OCI-LY7 (cell line): ENCODE measurements at places on chromosomes 11 and 22.
A peak's percentile ranks its signal among the peaks of the same experiment; 100 is the strongest.

DNA sequence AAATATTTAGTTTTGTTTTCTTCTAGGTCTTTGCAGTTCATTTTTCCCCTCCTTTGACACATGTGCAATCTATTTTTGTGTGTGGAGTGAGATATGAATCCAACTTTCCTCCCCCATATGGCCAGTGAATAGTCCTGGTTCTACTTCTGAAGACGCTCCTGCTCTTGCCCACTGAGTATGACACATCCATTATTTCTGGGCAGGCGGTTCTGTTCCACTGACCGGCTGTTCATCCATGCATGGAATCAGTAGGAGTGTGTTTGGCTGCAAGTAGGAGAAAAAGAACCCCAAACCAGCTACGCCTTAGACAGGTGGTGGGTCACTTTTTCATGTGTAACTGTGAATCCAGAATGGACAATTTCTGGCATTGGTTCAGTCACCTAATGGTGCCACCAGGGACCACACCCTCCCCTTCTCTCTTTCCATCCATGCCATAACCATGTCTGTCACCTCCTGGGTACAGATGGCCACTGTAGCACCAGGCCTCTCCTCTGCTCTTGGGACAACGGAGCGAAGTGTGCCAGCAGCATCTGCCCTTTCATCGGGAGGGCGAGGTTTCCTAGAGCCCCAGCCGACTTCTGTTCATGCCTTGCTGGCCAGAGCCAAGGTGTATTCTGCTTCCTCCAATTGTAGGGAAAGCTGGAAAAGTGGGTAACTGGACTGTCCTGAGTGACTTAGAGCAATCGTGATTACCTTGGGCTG, 67.4 kb upstream of the SLC22A12 start:
- DNase-seq, result no peak

- no peak for DNase-seq
These were observed 29.4 kb downstream of the DAGLA start for GRCh38 chr11:61709572-61709971.

- no peak for DNase-seq
These were observed 13.4 kb downstream of the TTLL12 start for GRCh38 chr22:43173566-43173965.

- no peak for DNase-seq
These were observed 19.4 kb upstream of the SUSD2 start for GRCh38 chr22:24161909-24162308.

DNA sequence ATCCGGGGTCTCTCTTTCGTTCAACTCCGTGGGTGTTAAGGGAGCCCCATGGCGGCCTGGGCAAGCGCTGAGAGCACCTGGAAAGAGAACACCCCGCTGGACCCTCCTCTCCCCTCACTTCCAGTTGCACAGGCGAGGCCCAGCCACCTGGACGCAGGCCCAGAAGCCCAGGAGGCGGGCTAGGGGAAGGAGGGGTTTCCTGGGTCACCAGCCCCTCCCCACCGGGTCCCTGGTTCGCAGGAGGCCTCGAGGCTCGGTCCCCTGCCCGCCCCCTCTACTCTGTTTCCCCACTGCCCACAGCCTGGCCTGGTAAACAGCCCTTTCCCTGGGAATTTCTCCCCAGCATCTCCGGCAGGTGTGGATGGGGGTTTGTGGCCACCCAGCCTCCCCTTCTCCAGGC, 8.5 kb upstream of the NFAM1 start:
- no peak for DNase-seq

DNA sequence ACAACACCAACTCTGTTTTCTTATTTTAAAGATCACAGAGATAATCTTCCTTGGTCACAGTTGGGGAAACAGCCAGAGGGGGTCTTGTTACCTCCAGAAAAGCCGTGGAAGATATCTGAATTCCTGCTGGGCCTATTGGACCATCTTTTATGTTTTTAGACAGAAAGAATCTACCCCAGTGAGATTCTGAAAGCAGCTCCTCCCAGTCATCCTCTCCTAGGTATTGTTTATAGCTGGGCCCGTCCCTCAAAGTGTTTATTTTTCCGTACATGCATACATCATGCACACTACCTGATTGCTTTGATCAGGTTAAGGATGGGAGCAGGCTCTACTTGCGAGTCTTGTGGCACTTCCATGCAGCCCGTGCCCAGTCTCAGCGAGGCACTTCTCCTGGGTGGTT, 742.4 kb downstream of the NTM start:
- no peak for DNase-seq

DNA sequence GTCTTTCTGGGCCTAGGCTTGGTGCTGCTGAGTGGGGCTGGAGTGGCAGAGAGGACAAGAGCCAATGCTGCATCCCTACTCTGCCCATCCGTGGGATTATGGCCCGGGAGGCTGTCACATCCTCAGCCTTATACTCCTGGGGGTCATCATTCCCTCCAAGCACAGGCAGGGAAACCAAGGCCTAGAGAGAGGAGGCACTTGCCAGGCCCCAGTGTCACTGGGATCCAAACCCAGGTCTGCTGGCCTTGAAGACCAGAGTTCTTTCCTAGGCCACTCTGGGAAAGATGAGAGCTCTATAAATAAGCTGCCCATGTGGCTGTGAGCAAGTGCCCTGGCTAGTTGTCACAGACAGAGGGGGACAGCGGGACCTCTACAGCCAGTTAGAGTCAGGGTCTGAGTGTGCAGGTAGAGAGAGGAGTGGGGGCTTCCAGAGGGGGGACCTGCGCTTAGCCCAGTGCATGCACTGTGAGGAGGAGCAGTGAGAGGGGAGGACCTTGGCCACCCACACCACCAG, 4.8 kb downstream of the RELT start:
- DNase-seq, result no peak

DNA sequence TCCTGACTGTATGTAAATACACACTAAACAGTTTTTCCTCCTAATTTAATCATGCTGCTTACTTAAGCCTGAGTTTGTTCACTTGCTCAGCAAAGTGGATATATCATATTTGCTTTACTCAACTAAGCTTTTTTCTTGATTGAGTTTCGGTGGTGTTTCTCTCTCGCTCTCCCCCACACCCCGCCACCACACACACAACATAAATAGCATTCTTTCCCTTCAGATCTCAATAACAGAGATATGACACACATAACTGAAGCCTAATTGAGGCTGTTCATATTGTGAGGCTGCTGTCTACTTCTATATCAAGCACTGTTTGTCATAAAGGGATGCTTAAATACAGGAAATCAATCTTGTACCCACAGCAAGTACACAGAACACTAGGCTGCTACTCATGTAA, 364.9 kb downstream of the FAT3 start:
- DNase-seq, result no peak

DNA sequence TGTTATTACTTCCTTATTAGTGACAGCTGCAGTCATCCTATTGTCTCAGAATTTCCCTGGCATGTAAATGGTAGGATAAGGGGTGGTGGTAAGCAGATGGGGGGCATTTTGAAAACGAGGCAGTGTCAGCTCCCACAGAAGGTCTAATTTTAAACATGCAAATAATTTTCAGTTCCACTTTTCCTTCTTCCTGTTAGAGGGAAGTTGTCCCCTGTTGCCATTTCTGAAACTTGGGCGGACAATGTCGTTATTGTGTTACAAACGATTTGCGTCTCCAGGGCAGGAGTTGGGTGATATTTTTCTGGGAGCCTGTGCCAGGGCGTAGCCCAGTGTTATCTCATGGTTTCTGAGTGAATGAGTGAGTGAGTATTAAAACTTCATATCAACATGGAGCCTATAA, 7.4 kb downstream of the PTPRJ start:
- no peak for DNase-seq

- peak; percentile 49 for DNase-seq
These were observed 33.4 kb upstream of the APOL5 start for GRCh38 chr22:35684270-35684700.

DNA sequence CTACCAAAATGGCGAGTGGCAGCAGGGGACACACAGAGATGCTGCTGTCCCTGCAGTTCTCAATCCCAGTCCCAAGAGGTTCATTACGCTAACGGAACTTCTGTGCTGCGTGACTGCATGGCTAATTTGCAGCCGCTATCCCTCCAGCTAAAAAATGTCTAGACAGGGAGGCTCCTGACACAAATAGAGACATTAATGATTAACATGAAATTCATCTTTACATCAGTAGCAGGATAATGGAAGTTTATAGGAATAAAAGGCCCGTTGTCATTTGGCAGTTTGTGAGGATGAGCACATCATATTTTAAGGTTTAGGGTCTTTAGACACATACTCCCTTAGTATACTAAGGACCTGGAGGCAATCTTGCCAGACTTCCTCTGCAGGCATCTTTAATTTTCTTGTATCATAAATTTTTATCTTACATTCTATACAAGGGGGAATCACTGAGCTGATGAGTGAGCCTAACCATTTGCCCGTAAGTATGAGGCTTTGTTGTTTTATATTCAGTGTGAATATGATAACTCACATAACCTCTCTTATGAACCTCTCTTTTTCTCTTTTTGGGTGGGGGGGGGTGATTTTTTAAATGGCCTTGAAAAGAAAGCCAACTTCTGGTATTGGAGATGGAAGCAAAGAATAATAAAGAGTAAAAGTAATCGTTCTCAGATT, 99.8 kb upstream of the OR9G4 start:
- no peak for DNase-seq

- no peak for DNase-seq
These were observed 51.8 kb downstream of the MN1 start for GRCh38 chr22:27749597-27750225.

DNA sequence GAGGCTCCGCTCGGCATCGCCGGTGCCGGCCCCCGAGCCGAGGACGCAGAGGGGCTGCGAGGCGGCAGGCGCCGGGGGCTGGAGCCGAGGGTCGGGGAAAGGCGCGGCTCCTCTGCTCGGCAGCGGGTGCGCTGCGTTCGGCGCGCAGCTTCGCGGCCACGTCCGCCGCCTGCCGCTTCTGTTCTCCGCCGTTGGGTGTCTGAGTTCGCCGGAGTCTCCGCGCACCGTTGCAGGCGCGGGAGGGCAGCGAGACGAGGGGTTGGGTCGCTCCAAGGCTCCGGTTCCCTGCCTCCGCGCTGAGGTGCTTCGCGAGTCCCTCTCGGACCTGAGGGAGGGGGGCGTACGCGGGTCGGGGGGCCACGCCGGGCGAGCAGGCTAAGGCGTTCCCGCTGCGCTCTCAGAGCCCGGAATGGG, 347 bp downstream of the MN1 start:
- DNase-seq, result no peak

GRCh38 chr11:6253197-6253596, 6.4 kb upstream of the CCKBR start:
- no peak for DNase-seq

- DNase-seq, result no peak
These were observed 2.6 kb upstream of the GCAT start for GRCh38 chr22:37804881-37805809.

DNA sequence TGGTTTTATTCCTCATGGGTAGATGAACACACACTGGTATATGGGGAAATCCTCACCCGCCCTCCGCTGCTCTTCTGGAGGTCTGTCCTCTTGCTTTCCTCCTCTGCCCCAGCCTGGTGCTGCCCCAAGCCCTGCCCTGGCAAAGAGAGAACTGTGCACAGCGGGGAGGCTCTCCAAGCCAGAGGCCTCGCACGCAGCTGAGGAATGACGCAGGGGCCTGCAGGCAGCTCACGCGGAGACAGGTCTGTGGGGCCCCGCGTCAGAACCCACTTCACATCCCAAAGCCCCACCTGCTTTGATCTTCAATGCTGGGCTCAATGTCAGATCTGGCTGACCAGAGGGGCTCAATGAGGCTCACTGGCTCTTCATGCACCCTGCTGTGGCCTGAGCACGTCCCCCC, 10.0 kb downstream of the GATD1 start:
- no peak for DNase-seq

- no peak for DNase-seq
These were observed 12.3 kb upstream of the TUB start for GRCh38 chr11:8068605-8069221.

DNA sequence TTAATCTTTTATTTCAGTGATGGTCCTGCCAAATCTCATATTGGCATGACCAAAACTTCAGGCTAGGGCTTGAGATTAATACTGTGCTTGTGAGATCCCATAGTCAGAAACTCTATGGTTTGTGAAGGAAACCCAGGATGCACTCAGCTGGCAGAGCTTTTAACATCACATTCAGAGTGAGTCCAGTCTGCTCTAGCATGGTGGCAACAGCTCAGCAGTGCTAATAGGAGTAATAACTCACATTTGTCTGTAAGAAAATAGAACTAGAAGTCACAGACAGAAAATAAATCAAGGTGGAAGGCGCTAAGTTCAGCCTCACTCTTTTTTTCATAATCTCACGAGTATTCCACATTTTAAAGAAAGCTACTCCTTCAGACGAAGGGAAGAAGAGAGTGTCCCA, 549.3 kb upstream of the TENM4 start:
- DNase-seq, result no peak

- no peak for DNase-seq
These were observed 111.7 kb downstream of the ADAMTS15 start for GRCh38 chr11:130560000-130560780.

GRCh38 chr11:450809-451451, 851 bp downstream of the PTDSS2 start:
- DNase-seq, result peak; percentile 78

GRCh38 chr11:72309641-72310040, 65.7 kb upstream of the PHOX2A start:
- no peak for DNase-seq

GRCh38 chr22:25563761-25564319, 635 bp upstream of the GRK3 start:
- peak; percentile 45 for DNase-seq

DNA sequence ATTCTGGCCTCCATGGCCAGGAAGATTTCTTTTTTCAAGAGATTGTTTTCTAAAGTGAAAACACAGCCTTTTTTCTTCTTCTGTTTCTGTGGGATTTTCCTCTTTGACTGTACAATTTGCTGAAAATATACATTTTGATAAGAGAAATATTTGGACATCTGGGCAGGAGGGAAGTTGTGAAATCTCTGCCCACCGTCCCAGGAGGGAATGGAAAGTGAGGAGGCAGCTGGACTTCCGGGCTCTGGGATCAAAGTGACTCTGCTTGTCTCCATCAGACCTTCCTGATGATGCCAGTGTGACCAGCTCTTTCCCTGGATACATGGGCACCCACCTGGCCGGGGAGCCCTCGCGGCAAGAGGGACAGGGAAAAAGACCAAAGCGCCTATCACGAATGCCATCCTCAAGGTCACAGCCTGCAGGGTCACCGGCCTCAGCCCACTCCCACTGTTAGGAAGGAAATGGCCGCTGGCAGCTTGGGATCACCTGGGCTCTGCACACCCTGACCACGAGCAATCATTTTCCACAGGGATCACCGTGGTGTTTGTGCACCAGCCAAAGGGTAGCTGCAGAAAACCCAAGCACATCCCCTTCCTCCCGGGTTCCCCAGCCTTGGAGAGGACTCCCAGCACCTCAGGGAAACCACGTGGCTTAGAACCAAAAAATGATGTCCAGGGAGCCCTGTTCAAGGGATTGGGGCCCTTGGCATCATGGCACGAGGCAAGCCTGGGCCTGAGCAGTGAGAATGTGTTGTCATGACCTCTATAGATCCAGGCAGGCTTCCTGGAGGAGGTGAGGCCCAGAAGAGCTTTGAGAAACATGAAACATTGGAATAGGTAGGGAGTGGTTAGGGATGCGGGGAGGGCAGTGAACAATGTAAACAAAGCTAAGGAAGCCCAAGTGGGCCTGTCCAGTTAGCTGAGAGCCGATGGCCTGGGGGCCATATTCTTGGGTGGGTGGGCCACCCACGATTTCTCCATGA, 29.1 kb upstream of the CCND1 start:
- DNase-seq, result no peak

- DNase-seq, result no peak
These were observed 7.0 kb downstream of the SEPTIN3 start for GRCh38 chr22:41976070-41976901.

- no peak for DNase-seq
These were observed 47.7 kb downstream of the C11orf91 start for GRCh38 chr11:33652930-33653329.
